ENCODE measurements at places on chromosomes 1 and 21.
A peak's percentile ranks its signal among the peaks of the same experiment; 100 is the strongest.

DNA sequence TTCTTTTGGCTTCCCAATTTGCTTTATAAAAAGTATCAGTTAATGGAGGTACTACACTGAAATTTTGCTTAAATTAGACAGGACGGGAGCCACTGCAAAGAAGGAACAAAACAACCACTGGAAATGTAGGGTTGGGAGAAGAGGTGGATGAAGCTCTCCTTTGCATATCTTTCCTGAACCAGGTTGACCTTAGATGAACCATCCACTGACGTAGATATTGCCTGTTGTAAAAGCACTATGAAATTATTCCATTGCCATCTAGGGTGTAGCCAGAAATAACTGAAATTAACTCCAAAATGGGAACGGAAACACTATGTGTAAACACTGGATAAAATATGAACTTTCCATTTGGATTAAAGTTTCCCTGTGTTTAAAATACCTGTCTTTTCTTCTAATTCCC lies 1.2 kb upstream of the ABL2 start:
- DNase-seq = no peak

DNA sequence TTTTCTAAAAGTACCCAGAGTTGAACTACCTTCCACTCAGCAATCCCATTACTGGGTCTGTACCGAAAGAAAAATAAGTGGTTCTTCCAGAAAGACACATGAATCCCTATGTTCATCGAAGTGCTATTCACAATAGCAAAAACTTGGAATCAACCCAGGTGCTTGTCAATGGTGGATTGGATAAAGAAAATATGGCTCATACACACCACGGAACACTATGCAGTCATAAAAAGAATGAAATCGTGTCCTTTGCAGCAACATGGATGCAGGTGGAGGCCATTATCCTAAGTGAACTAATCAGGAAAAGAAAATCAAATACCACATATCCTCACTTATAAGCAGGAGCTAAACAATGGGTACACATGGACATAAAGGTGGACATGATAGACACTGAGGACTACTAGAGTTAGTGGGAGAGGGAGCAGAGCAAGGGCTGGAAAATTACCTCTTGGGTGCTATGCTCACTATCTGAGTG lies 32.9 kb upstream of the JUN start:
- no peak for DNase-seq

GRCh38 chr1:110237386-110238152 lies 27.5 kb downstream of the KCNC4 start:
- DNase-seq = no peak

- no peak for DNase-seq
These were observed 24.1 kb upstream of the ZSWIM5 start for GRCh38 chr1:45230537-45230936.

DNA sequence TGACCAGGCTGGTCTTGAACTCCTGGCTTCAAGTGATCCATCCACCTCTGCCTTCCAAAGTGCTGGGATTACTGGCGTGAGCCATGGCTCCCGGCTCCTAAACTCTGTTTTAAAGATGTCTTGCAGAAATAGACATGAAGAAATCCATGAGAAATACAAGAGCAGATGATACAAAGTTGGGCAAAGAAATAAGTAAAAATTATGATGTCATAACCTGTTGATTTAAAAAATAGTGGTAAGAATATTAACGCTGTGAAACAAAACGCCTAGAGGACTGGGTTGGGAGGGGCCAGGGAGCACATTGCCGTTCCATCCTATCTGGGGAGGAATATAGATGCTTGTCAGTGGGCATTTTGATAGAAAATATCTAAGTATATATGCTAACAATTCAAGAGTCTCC lies 1.2 kb upstream of the ITGB2 start:
- DNase-seq = no peak

DNA sequence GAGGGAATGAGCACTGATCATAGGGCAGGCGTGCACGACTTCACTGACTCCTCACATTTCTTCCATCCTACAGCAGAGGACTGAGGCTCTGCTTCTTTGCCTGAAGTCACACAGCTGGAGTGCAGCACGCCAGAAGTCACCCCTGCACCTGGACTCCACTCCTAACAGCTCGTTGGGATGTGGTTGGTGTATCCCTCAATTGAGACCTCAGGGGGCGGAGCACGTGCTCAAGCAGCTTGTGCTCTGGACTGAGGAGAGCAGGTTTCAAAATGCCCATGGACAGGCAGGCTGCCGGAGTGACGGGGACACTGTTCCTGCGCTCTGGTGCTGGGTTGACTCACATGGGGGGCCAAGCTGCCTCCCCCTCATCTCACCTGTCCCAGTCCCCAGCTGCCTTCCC lies 13.9 kb downstream of the CHIT1 start:
- DNase-seq = no peak

GRCh38 chr1:153350321-153350957 lies 1.8 kb upstream of the PGLYRP4 start:
- no peak for DNase-seq

- DNase-seq = no peak
These were observed 162.0 kb downstream of the RUNX1 start for GRCh38 chr21:34887105-34887442.

DNA sequence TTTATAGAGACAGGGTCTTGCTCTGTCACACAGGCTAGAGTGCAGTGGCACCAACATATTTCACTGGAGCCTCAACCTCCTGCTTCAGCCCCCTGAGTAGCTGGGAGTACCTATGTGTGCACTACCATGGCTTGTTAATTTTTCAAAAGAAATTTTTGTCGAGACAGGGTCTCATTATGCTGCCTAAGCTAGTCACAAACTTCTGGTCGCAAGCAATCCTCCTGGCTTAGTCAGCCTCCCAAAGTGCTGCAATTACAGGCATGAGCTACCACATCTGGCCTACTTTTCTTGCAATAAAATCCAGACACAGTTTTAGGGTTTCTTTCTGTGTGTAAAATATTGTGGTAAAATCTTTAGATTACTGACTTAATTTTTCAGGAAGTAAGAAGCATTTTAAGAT lies 27.9 kb upstream of the NTPCR start:
- no peak for DNase-seq

GRCh38 chr1:40785446-40785845 lies 1.9 kb downstream of the KCNQ4 start:
- no peak for DNase-seq

- no peak for DNase-seq
These were observed 107.0 kb downstream of the ODF2L start for GRCh38 chr1:86289161-86289560.

GRCh38 chr1:55833529-55834091 lies 618.4 kb upstream of the USP24 start:
- no peak for DNase-seq

- no peak for DNase-seq
These were observed 856 bp downstream of the FDPS start for GRCh38 chr1:155309423-155310021.

DNA sequence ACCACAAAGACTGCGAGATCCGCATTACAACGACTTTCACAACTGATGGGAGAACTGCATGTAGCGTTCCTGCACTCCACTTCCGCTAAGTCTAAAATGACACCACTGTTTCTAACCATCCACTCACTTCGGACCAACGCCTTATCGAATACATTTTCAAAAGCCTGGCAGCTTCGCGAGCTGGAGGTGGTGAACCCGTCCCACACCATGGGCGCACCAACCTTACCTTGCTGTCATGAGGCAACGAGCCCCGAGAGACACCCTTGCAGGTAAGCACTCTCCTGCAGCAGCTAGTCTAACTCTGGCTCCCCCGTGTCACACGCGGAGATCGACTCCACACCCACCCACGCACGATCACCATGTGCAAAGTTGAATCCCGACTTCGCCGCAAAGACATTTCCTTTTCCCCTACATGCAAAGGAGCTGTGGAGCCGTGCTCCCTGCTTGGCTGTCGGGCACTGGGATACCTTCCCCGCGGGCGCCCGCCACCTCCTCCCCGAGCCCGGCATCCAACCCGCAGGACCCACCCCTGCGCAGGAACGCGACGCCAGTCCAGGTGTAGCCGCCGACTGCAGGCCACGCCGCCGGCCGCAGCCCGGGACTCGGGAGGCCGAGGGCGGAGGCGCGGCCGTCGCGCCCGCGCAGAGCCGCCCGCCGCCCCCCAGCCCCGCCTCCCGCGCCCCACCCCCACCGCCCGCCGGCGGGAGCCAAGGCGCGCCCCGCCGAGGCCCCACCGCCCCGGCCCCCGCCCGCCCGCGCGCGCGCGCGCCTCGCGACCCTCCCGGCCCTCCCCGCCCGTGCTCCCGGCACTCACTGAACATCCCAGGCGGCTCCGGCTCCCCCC lies 629 bp downstream of the TAF5L start:
- DNase-seq = peak; percentile 45

GRCh38 chr1:70979881-70980280 lies 67.7 kb downstream of the PTGER3 start:
- no peak for DNase-seq

GRCh38 chr1:27098431-27099134 lies 56.3 kb downstream of the SLC9A1 start:
- DNase-seq = no peak

- no peak for DNase-seq
These were observed 26.6 kb downstream of the AK4 start for GRCh38 chr1:65174585-65174984.

GRCh38 chr21:28099001-28099705 lies 893.5 kb downstream of the LTN1 start:
- no peak for DNase-seq

DNA sequence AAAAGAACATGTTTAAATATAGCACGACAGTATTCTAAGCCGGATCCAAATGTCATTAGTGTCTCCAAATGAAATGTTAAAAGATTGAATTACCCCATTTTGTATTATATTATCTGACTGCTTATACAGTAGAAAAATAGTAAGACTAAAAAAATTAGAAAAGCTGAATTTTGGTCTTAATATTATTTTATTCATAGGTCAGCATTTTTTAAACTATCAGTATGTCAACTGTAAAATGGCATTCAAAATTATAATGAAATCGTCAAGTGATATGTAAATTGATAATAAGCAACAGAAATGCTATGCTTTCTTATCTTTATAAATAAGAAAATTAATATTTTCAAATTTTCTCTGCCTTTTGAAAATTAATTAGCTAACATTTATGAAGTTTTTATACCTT lies 16.6 kb downstream of the SLC44A5 start:
- no peak for DNase-seq

- no peak for DNase-seq
These were observed 418 bp downstream of the IFI44L start for GRCh38 chr1:78620666-78621065.

DNA sequence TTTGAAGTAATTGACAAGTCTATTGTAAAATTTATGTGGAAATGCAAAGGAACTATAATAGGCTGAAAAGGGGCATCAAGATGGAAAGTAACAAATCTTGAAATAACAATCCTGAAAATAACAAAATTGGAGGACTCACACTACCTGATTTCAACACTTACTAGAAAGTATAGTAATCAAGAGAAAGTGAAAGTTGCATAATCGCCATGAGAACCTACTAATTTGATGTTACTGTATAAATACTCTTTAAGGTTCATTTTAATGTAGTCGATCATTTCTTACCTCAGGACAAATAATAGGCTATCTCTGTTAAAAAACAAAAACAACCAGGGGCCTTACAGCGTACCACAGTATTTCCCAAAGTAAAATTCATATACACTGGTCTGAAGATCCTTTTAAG lies 71.7 kb downstream of the EDEM3 start:
- DNase-seq = no peak

GRCh38 chr1:178944729-178945128 lies 73.9 kb upstream of the ANGPTL1 start:
- no peak for DNase-seq

DNA sequence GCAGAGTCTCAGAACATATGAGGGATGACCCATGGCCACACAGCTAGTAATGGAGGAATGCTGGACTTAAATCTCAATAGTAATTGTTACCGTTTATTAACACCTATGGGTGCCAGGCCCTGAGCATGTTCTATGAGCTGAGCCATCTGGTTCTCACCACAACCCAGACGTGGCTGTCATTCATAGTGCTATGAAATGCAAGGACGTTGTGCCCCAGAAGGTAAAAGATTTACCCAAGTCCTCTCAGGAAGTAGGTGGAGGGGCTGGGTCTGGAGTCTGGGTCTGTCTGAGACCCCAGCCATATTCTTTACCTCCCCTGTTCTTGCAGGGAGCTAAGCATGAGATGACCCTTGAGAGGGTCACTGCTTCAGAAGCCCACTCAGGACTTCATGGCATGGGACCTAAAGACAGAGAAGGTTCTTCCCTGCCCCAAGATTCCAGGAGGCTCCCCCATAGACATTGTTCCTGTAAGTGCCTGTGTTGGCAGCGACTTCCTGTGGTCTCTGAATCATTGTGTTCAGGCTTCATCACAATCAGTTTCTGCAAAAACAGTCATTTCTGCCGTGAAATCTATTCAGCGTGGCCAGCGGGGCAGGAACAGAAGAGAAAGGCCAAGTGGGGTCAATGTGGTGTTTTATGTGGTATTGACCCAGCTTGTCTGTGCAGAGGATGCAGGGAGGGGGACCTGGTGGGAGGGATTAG lies 475.4 kb downstream of the PTPRU start:
- DNase-seq = no peak

DNA sequence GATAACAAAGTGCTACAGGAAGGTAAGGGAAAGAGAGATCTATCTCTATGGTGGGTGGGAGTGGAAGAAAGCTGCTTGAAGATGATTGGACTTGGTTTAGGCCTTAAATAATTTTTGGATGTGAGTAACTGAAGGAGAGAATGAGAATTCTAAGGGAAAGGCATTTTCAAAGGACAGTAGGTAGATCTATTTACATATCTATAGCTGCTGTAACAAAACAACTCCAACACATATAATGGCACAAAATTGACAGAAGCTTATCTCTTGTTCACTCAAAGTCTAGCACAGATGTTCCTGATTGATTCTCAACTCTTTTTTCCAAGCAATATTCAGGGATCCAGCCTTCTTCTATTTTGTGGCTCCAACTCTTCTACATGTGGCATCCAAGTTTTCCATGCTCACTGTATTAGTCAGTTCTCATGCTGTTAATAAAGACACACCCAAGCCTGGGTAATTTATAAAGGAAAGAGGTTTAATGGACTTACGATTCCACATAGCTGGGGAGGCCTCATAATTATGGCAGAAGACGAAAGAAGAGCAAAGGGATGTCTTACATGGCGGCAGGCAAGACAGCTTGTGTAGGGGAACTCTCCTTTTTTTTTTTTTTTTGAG lies 3.1 kb upstream of the DDAH1 start:
- DNase-seq = no peak

DNA sequence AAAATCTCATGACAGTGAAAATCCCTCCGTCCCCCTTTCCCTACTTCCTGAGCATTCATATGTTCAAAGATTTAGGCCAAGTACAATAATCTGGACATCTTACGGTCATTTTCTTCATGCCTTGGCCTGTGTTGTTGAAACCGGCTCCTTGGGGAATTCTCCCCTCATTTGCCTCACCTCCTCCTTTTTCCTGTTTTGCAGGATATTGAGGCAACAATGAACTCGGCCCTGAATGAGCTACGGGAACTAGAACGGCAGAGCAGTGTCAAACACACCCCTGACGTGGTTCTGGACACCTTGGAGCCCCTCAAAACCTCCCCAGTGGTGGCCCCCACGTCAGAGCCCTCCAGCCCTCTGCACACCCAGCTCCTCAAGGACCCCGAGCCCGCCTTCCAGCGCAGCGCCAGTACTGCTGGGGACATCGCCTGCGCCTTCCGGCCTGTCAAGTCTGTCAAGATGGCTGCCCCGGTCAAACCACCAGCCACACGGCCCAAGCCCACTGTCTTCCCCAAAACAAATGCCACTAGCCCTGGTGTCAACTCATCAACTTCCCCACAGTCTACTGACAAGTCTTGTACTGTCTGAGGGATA lies 9.3 kb upstream of the IKBKE start:
- no peak for DNase-seq

Data from stimulated activated CD8-positive, alpha-beta memory T cell treated with anti-CD3 and anti-CD28 coated beads, Interleukin-4, amount 100 ng/mL, for 24 hours (primary cell).